Stimulated activated CD4-positive, alpha-beta T cell treated with anti-CD3 and anti-CD28 coated beads, Interleukin-2, amount 100 ng/mL, for 24 hours (primary cell): ENCODE measurements at places on chromosomes 3 and 15.

DNA sequence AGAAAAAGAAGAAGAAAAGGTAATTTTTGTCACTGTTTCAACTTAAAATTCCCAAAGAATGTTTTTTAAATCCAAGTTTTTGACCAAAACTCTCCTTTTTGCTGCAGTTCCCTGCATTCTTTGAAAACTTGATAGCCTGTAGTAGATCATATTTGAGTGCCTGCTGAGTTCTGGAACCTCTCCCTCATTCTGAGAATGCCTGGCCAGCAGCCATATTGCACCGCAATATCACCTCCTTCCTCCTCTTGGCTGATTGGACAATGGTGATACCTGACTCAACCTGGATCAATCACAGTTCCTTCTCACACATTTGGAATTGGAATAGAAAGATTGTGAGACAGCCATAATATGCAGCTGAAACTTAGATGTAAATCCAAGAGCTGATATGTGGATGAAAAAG, 97.6 kb upstream of the GAP43 start:
- no peak for DNase-seq

- no peak for DNase-seq
These were observed 121.0 kb downstream of the SLMAP start for GRCh38 chr3:57877116-57877515.

GRCh38 chr3:183560607-183561006, 5.1 kb upstream of the KLHL6 start:
- DNase-seq: no peak

GRCh38 chr3:56985460-56985859, 75.0 kb upstream of the SPATA12 start:
- DNase-seq: no peak

GRCh38 chr3:190990898-190991297, 128.4 kb upstream of the GMNC start:
- no peak for DNase-seq

- DNase-seq: no peak
These were observed 12.4 kb downstream of the GNAI2 start for GRCh38 chr3:50248387-50248786.

- DNase-seq: no peak
These were observed 9.3 kb downstream of the LOXL1 start for GRCh38 chr15:73935547-73935946.

DNA sequence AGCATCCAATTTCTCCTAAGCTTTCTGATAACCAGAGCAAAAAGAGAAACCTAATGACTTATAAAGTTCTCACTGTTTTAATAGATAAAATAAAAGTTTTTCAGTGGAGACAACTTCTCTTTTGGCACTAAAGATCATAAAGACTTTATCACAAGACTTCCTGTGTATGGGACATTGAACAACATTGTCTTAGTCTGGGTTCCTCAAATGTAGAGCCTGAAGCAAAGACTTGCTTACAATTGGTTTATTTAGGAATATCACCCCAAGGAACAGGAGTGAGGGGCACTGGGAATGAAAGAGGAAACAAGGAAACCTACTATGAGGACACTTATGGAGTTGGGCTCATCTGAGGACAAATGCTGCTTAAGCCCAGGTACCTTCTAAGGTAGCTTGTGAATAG, 127.4 kb downstream of the B3GALNT1 start:
- no peak for DNase-seq

GRCh38 chr15:98063315-98063714, 102.8 kb downstream of the ARRDC4 start:
- no peak for DNase-seq

DNA sequence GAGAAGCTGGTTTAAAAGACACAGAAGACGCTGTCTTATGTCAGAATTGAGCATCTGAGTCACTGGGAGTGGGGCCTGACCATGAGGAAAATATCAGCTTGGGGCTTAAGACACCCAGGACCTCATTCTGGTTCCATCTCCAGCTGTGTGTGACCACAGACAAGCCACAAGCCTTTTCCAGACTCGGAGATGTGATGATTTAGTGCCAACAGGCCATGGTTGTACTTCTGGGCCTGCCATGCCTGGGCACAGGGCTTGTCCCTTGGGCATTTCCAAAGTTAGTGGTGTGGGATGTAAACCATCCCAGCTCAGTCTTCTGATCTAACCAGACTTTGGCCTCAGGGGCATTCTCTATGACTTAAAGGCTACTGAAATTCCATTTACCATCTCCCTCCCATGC, 269.8 kb downstream of the RYR3 start:
- DNase-seq: no peak

- peak; percentile 25 for DNase-seq
These were observed 14.6 kb downstream of the HDAC11 start for GRCh38 chr3:13494463-13495350.

GRCh38 chr3:2910997-2911396, 199.2 kb downstream of the IL5RA start:
- no peak for DNase-seq

DNA sequence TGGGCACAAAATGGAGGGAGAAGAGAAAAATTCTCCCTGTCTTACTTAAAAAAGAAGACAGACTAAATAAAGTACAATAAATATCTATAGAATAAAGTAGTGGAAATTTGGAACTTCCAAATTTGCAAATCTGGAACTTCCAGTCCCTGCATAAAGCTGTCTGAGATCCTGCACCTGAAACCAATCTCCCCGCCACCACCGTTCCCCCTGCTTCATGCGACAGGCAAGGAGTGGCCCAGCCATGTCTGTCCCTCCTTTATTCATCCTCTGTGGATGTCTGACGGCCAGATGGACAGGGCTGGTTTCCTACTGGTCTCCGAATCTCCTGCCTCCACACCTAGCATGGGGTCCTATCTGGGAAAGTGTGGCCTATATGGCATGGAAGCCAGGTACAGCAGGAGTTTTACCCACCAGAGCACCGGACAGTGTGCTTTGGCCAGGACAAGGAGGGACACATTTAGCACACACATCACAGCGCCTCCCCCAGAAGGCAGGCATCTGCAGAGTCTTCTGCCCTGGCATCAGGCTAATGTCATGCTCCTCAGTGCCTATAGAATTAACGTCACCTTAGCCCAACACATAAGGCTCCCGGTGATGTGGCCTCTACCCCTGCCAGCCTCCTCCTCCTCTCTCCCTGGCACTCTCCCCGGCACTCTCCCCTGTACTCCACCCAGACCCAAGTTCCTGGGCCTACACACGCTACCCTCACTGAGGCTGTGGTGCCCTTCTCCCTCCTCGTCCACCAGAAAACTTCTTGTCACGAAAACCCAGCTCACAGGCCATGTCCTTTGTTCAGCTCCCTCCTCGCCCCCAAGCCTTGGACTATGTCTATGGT, 170.8 kb downstream of the XXYLT1 start:
- DNase-seq: no peak

DNA sequence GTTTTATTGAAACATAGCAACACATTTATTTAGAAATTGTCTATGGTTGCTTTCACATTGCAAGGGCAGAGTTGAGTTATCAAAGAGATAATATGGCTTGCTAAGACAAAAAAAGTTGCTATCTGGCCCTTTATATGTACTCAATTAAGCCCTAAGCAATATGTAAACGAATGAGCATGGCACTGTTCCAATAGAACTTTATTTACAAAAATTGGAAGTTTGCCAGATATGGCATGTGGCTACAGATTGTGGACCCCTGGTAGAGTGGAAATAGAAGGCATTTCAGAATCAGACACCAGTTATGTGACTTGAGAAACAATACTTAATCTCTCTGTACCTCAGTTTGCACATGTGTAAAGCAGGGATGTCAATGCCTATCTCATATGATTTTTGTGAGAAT, 515.6 kb upstream of the SGO1 start:
- DNase-seq: no peak

DNA sequence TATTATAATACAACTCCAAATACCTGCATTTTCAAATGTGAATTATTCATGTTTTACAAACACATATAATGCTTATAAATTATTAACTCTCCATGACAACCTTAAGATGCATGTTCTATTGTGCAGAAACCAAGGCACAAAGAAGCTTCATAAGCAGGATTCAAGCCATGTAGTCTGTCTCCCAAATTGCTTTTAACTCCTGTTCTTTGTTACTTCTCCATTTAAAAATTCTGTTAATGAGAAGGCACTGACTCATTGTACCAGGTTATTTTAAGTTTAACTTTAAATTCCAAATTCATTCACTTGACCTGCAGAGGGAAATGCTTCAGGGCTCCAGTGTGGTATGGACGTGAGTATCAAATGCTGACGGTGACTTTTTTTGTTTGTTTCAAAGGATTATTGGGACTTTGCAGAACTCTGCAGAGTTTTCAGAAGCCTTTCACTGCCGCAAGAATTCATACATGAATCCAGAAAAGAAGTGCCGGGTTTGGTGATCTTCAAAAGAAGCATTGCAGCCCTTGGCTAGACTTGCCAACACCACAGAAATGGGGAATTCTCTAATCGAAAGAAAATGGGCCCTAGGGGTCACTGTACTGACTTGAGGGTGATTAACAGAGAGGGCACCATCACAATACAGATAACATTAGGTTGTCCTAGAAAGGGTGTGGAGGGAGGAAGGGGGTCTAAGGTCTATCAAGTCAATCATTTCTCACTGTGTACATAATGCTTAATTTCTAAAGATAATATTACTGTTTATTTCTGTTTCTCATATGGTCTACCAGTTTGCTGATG, 100.0 kb downstream of the MME start:
- no peak for DNase-seq

GRCh38 chr15:85890620-85890980, 95.9 kb upstream of the KLHL25 start:
- DNase-seq: no peak

DNA sequence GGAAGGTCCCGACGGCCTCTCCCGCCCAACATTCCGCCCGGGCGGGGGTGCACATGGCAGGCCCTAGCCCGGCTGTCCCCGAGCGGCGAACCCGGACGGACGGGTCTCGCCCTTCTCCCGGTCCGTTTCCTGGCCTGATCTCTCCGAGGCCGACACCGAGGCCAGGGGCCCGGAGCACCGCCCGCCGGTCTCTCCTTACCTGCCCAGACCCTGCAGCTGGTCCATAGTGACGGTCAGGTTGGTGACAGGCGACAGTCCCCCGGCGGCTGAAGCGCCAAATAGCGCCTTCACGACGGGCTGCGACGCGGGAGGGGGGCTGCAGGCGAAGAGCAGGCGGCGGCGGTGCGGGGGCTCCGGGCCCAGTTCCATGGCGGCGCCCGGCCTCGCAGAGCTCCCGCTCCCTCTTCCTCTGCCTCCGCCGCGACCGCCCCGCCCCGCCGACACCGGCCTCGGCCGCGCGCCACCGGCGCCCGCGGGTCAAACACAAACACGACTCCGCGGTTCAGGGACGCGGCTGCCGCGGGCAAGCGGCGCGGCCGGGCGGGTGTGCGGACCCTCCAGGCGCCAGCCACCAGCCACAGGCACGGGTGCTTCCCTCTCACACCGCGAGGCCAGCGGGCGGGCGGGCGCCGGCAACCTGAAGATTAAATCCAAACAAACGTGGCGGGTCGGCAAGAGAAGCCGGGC, 495 bp downstream of the CDC25A start:
- DNase-seq: peak; percentile 60

DNA sequence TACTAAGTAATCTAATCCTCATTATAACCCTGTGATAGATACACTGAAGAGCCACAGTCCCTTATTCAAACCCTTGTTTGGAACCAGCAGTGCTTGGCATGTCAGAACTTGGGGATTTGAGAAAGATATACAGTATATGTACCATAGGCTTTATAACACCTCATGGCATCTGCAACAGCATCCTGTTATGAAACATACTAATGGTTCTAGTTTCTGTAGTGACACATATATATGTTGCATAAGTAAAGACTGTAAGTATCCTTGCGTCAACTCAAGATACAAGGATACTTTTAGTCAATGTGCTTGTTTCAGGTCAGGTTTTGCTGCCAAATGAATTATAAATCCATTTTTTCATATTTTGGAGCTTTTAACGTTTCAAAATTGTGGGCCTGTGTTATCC, 58.5 kb downstream of the CCNL1 start:
- no peak for DNase-seq

DNA sequence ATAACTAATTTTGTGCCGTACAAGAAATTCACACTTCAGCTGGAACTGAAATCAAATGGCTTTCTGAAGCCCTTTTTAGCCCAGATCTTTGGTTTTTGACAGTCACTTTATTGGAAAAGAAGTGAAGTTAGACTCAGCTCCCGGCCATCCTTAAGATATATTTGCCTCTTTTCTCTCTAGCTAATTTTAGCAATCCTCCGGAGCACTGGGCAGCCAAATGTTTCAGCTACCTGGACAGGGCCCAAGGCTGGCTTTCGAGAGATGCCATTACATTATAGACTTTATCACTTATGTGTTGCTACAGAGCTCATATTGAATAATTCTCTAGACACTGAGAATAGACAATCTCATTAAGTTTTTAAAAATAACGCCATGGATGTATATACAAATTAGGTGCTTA, 28.5 kb upstream of the RPL39L start:
- DNase-seq: no peak

- no peak for DNase-seq
These were observed 96.9 kb upstream of the TBL1XR1 start for GRCh38 chr3:177294221-177294620.

DNA sequence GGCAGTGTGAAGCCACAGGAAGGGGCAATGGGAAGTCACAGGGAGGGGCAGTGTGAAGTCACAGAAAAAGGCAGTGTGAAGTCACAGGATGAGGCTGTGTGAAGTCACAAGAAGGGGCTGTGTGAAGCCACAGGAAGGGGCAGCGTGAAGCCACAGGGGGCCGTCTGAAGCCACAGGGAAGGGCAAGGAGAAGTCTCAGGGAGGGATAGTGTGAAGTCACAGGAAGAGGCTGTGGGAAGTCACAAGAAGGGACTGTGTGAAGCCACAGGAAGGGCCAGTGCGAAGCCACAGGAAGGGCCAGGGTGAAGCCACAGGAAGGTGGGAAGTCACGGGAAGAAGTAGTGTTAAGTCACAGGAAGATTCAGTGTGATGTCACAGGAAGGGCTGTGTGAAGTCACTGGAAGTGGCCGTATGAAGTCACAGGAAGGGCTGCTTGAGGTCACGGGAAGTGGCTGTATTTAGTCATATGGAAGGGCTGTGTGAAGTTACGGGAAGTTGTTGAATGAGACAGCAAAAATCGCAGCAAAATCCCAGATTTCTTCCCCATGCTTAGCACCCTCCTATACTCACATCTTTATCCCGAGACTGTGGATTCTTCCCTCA, 38.6 kb downstream of the GASK1A start:
- DNase-seq: no peak

DNA sequence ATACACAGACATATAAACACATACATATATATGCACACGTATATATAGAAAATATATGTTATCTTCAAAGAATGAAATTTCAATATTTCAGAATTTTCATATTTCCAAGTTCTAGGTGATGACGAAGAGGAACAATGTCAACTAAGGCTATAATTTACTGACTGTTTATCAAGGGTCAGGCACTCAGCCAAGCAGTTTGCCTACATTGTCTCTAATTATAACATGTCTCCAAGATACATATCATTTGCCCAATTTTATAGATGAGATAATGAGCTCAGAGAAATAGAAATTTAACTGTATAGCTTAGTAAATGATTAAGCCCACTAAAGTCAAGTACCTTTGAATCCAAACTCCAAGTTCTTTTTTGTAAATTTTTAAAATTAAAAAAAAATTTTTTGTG, 99.9 kb upstream of the PLSCR4 start:
- no peak for DNase-seq

- DNase-seq: no peak
These were observed 4.0 kb downstream of the RNF13 start for GRCh38 chr3:149816986-149817385.

- no peak for DNase-seq
These were observed 31.3 kb downstream of the CD200 start for GRCh38 chr3:112364291-112364690.
